ENCODE measurements at places on chromosomes 1 and 21. TPM values are rescaled to one million over a fixed set of nuclear protein-coding genes. Genes with fewer than 3 reads are reported as not detected.
A peak's percentile ranks its signal among the peaks of the same experiment; 100 is the strongest.

GRCh38 chr1:119080586-119080985, 59.9 kb downstream of the WARS2 start:
- peaks cover 12% of the 10 kb centered on the region for H3K4me1 ChIP-seq
- no peak for DNase-seq
- H3K27me3 ChIP-seq, result no peaks in the 10 kb centered on the region
- no peak overlapping the region for H3K27ac ChIP-seq
- no peak overlapping the region for H3K4me3 ChIP-seq

LENEP gene
- total RNA-seq, result not detected

CASQ1 gene
- total RNA-seq, result 64.3 TPM

DNA sequence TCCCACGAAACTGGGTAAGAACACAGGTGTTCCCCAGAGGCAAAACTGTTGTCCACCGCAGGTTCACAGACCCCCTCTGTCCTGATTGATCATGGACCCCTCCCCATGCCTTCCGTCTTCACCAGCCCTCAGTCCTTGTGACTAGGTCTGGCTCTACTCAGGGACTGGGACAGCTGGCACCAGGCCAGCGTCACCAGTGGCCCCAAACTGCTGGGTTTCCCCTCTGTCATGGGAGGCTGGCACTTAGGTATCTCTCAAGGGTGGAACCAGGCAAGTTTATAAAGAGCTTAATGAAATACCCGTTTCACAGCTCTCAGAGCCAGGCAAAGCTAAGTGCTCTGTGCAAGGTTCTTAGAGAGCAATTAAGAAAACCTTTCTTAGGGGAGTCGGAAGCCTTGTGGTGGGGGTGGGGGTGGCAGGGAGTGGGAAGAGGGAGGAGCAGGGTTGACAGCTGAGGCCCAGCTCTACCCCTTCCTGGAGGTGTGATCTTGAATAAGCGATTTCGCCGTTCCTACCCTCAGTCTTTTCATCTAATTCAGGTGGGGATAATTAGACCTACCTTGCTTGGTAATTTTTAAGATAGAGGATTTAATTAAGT, 35.0 kb upstream of the IFNLR1 start:
- H3K27ac ChIP-seq, result no peak overlapping the region
- no peaks in the 10 kb centered on the region for H3K36me3 ChIP-seq
- H3K27me3 ChIP-seq, result peaks cover 42% of the 10 kb centered on the region
- H3K4me1 ChIP-seq, result no peaks in the 10 kb centered on the region
- H3K4me3 ChIP-seq, result no peak overlapping the region

DNA sequence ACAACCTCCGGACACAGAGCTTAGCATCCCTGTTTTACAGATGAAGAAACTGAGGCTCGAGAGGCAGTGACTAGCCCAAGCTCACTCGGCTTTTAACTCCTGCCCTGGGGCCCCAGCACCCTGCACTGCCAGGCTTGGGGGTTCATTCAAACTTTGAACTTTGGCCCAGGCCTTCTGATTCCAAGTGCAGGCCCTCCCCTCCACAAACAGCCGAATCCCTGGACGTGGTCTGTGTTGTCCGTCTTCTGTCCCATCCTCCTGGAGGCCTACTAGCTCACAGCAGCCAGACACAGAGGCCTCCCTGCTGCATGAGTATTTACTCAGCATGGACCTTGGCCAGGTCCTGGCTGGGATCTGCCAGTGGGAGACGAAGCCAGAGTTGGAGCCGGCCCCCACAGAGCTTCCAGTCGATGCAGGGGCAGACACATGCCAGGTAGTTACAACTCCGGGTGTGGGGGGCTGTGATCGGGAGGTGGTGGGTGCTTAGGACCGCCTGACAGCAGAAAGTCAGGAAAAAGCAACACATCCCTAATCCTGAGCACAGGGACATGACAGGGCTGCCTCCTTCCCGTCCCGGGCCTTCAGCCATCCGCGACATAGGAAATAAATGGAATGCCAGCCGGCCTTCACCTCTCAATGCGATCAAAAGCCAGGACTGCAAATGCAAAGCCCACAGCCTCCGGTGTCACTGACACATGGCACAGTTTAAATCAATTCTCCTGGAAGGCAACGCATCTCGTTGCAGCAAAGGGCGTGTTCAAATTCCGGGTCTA, 7.4 kb downstream of the IFFO2 start:
- no peaks in the 10 kb centered on the region for H3K36me3 ChIP-seq
- peaks cover 30% of the 10 kb centered on the region for H3K4me1 ChIP-seq
- H3K27me3 ChIP-seq, result no peaks in the 10 kb centered on the region
- peak; percentile 55 for DNase-seq

DNA sequence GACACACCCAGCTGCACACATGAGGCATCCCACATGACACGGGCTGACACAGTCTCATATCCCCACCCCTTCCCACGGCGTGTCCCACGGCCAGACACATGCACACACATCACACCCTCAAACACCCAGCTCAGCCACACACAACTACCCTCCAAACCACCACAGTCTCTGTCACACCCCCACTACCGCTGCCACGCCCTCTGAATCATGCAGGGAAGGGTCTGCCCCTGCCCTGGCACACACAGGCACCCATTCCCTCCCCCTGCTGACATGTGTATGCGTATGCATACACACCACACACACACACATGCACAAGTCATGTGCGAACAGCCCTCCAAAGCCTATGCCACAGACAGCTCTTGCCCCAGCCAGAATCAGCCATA, 22.6 kb downstream of the PODN start:
- H3K4me3 ChIP-seq, result no peak overlapping the region
- DNase-seq, result no peak
- no peaks in the 10 kb centered on the region for H3K36me3 ChIP-seq
- H3K27me3 ChIP-seq, result no peaks in the 10 kb centered on the region
- H3K27ac ChIP-seq, result no peak overlapping the region
- H3K4me1 ChIP-seq, result peaks cover 4% of the 10 kb centered on the region

DNA sequence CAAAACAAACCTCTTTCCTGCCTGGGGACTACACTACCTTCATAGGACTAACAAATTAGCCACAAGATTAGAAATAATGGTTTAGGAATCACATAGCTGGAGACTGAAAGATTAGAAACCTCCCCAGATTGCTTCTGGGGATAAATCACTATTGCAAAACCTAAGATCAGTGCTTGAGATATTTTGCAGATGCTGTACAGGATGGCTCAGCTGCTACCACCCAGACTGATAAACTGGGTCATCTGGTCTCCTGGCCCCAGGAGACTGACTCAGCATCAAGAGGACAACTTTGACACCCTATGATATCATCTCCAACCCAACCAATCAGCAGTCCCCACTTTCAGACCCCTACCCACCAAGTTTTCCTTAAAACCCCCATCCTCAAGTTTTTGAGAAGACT, 137.0 kb downstream of the LRRC53 start:
- H3K4me1 ChIP-seq, result no peaks in the 10 kb centered on the region
- H3K27ac ChIP-seq, result no peak overlapping the region
- H3K4me3 ChIP-seq, result no peak overlapping the region
- no peak for DNase-seq
- no peaks in the 10 kb centered on the region for H3K36me3 ChIP-seq

DNA sequence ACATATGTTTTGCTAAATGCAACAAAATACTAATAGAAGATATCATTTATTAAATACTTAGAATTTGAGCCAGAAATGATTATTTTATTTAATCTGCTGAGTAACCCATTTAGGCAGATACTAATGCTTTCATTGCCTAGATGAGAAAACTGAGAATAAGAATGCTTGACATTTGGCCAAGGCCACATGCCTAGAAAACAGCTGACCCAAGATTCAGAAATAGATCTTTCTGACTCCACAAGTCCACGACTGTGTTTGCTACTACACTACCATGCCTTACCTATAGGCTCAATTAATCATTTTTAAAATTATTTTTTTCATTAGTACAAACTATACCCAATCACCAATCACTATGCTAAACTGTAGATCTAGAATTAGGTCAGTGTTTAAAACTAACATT, 129.7 kb downstream of the ATP1B1 start:
- peak overlapping the region; percentile 32 for H3K27ac ChIP-seq
- H3K27me3 ChIP-seq, result no peaks in the 10 kb centered on the region
- peak; percentile 5 for DNase-seq
- no peak overlapping the region for H3K4me3 ChIP-seq
- peaks cover 21% of the 10 kb centered on the region for H3K4me1 ChIP-seq
- H3K36me3 ChIP-seq, result no peaks in the 10 kb centered on the region

NOS1AP gene
- total RNA-seq, result 7.1 TPM

DNA sequence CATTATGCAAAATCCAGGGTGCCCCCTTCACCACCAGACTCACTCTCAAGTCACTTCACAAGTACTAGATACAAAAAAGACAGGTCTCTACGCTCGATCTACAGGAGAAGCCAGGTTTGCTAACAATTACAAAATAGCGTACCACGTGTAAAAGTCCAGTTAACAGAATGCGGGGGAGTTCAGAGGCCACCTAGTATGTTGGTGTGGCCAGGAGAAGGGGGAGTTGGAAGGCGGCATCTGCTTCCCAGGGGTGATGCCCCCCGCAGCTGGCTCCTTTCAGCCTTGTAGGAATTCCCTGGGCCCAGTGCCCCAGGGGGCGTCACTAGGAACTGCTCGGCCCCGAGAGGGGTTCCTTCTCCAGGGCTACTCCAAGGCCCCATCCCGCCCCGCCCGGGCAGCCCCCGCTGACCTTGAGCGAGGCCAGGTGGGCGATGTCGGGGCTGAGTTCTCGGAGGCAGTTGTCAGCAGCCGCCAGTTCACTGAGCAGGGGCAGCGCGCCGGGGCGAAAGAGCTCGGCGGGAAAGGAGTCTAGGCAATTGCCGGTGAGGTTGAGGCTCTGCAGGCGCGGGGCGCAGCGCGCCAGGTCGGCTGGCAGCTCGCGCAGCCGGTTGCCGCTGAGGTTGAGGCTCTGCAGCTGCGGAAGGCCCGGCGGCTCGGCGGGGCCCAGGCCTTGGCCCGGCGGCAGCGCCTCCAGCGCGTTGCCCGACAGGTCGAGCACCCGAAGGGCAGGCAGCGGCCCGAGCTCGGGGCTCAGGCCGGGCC, 664 bp downstream of the LRRC47 start:
- DNase-seq, result no peak
- peaks cover 23% of the 10 kb centered on the region for H3K36me3 ChIP-seq
- H3K27me3 ChIP-seq, result no peaks in the 10 kb centered on the region
- H3K4me1 ChIP-seq, result peaks cover 41% of the 10 kb centered on the region
- peak overlapping the region; percentile 74 for H3K27ac ChIP-seq

GRCh38 chr1:57963581-57963980, 539.7 kb upstream of the DAB1 start:
- no peak overlapping the region for H3K27ac ChIP-seq
- no peaks in the 10 kb centered on the region for H3K27me3 ChIP-seq
- no peaks in the 10 kb centered on the region for H3K36me3 ChIP-seq
- no peak for DNase-seq
- H3K4me3 ChIP-seq, result no peak overlapping the region
- H3K4me1 ChIP-seq, result no peaks in the 10 kb centered on the region

TRAF3IP3 gene
- 0.79 TPM for total RNA-seq

SLC16A4 gene
- total RNA-seq, result 2.8 TPM

DOP1B gene
- 14.2 TPM for total RNA-seq

GRCh38 chr1:155504207-155504606, 58.4 kb downstream of the ASH1L start:
- H3K4me3 ChIP-seq, result no peak overlapping the region
- no peak overlapping the region for H3K27ac ChIP-seq
- H3K27me3 ChIP-seq, result no peaks in the 10 kb centered on the region
- no peak for DNase-seq
- no peaks in the 10 kb centered on the region for H3K36me3 ChIP-seq

GRCh38 chr1:44724296-44724954, 6.5 kb downstream of the RNU5D-1 start:
- no peak for DNase-seq
- no peaks in the 10 kb centered on the region for H3K27me3 ChIP-seq
- no peaks in the 10 kb centered on the region for H3K36me3 ChIP-seq

- no peaks in the 10 kb centered on the region for H3K4me1 ChIP-seq
- H3K4me3 ChIP-seq, result no peak overlapping the region
- H3K27me3 ChIP-seq, result no peaks in the 10 kb centered on the region
- H3K36me3 ChIP-seq, result no peaks in the 10 kb centered on the region
These were observed 15.6 kb upstream of the THEM4 start for GRCh38 chr1:151924691-151925587.

DNA sequence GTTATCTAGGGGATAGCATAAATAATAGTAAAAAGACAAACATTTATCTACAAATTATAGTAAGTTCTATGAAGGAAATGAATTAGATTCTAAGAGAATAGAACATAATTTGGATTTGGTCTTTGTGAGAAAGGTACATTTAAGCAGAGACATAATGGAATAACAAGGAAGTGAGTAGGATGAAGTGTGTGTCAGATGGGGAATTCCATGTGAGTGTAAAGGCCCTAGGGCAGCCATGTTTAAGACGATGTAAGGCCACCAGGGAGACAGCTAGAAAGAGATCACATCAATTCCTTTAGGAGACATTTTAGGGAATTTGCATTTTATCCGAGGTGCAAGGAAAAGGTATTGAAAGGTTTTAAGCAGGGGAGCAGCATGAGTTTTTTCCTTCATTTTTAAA, 33.8 kb upstream of the ELAVL4 start:
- H3K27me3 ChIP-seq, result no peaks in the 10 kb centered on the region
- no peak overlapping the region for H3K4me3 ChIP-seq
- no peak overlapping the region for H3K27ac ChIP-seq

- no peaks in the 10 kb centered on the region for H3K27me3 ChIP-seq
- no peaks in the 10 kb centered on the region for H3K36me3 ChIP-seq
- no peak overlapping the region for H3K4me3 ChIP-seq
These were observed 622.0 kb downstream of the KIF26B start for GRCh38 chr1:245776694-245777332.
